ENCODE measurements at places on chromosomes 5 and 9. TPM values are rescaled to one million over a fixed set of nuclear protein-coding genes. Genes with fewer than 3 reads are reported as not detected.

Gene RANBP3L
- 0.19 TPM for total RNA-seq

Gene C5orf58
- not detected for total RNA-seq

Gene KCNV2
- total RNA-seq = not detected

Gene ZNF618
- 3.1 TPM for total RNA-seq

Gene GOLGA2
- 88.6 TPM for total RNA-seq

All from colonic mucosa (tissue), 4 donors.